Stimulated activated CD4-positive, alpha-beta T cell treated with anti-CD3 and anti-CD28 coated beads, Interleukin-1b, Interleukin-23, amount 100 ng/mL, for 4 hours (primary cell): ENCODE measurements at places on chromosomes 7 and 10.

GRCh38 chr10:124067825-124068400, 25.5 kb downstream of the CHST15 start:
- DNase-seq, result no peak

GRCh38 chr7:47817917-47818316, 130.3 kb downstream of the PKD1L1 start:
- no peak for DNase-seq

DNA sequence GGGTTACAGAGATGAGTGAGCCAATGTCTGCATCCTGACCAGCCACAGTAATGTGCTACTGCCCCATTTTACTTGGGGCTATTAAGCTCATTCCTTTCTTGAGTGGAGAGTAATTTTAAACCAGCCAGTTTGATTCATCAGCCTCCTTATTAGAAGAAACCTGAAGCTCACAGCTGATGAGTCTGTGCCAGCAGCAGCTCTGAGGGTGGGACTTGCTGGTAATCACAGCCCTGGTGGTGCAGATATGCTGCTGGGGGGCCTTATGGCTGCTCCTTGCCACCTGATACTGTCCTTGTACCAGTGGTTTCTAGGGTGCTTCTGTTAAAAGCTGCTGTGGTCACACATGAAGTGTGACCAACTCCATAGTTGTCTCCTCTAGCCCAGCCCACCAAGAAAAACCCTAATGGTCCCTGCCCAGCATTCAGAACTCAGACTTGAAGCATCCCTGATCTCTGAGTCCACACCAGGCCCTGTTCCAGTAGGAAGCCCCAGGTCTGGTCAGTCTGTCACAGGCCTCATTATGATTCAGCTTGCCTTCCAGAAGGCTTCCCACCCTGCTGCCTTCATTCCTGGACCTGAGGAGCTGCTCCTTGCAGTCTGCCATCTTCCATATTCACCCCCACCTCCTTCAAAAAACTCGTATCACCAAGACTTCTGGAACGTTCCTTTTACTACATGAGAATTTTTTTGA, 28.9 kb upstream of the RBM20 start:
- DNase-seq, result no peak

GRCh38 chr10:127690176-127690835, 46.7 kb upstream of the FOXI2 start:
- no peak for DNase-seq

- no peak for DNase-seq
Measured at GRCh38 chr10:48611133-48611532, 6.3 kb upstream of the ARHGAP22 start.

DNA sequence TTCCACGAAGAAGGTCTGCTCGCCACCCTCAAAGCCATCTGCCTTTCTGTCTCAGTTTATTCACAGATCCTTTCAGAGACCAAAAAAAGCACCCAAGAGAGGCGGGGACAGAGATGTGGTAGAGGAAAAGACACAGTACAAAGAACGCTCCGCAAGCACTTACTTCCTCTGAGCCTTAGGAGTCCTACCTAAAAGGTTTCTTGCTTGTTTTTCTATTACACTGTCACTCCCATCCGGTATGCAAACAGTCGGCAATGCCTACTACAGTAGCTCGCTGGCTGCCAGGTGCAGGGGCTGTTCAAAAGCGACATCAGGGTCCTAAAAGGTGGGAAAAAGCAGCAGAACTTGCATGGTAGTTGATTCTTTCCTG, 816 bp downstream of the TECPR1 start:
- no peak for DNase-seq

DNA sequence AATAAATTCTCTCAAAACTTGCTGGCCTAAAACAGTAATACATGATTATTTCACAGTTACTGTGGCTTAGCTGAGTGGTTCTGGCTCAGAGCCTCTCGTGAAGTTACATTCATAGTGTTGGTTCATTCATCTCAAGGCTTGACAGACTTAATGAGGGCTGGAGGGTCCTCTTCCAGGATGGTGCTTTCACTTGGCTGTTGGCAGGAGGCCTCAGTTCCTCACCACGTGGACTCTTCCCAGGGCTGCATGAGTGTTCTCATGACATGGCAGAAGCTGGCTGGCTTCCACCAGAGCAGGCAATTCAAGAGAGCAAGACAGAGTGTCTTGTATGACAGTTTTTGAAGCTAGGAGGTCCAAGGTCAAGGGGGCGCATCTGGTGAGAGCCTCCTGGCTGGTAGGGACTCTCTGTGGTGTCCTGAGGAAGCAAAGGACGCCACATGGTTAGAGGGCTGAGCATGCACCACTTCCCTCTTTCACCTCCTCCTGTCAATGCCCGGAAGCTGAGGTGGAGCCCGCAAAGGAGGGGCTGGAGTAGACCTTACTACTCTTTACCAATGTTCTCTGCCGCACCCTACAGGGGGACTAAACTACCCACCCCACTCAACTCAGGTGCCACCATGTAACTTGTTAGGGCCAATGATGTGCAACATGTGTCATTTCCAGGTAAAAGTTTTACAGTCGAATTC, 58.2 kb upstream of the YAE1 start:
- no peak for DNase-seq

- no peak for DNase-seq
Measured at GRCh38 chr7:21193895-21194294, 234.0 kb upstream of the SP4 start.

DNA sequence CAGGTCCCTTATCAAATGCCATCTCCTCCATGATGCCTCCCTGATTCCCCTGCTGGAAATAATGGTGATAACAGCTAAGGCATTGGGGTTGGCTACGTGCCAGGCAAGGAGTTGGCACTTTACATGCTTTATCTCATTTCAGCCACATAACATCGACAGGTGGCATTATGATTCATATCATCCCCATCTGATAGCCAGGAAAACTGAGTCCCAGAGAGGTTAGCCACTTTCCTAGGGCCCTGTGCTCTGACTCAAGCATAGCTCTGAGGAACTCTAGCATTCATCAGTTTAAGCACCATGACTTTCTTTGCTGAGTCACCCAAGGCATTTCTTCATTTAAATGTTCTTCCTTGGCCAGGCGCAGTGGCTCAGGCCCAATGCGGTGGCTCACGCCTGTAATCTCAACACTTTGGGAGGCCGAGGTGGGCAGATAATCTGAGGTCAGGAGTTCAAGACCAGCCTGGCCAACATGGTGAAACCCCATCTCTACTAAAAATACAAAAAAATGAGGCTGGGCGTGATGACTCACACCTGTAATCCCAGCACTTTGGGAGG, 6.6 kb downstream of the LEP start:
- DNase-seq, result no peak

DNA sequence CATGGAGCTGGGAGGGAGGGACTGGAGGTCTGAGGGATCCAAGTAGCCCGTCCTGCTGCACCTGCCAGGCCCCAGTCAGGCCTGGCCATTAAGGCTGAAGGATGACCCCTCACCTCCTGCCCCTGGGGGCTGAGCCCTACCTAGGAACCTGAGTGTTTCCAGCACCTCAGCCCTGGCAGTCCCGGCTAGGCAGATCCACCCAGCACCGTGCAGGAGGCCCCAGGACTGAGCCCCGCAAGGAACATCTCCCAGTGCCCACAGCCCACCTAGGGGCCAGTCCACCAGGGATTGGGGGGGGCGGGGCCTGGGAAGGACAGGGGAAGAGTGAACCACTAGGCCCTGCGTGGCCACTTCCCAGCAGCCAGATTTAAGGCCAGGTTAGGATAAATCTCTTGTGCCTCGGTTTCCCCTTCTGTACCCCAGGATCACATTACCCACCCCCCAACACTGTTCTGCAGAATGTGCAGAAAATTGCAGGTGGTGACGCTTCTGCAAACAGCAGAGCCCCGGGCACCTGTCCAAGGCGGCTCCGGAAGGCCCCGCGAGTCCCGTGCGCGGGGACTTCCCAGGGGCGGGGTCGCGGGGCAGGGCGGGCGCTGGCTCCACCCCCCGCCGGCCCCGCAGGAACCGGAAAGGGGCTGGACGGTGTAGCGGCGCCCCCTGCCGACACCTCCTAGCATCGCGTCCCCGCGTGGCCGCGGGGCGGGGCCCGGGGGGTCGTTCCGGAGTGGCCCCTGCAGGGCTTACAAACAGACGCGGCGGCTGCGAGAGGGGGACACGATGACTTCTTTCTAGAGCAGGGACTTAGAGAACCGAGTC, 55.9 kb downstream of the PWWP2B start:
- peak; percentile 89 for DNase-seq

DNA sequence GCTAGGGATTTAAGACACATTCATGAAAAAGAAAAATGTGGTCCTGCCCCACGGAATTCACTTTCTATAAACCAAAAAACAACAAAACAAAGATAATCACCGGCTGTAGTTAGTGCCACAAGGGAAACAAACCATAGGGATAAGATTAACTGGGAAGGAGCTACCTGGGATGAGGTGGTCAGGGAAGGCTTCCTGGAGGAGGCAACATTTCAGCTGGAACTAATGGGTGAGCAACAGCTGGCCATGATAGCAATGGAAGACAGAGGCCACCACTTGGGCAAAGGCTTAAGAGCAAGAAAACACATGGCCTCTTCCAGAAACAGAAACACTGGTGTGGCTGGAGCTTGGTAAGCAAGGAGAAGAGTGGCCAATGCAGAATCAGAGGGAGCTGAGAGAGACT, 38.4 kb upstream of the ENO4 start:
- DNase-seq, result no peak

DNA sequence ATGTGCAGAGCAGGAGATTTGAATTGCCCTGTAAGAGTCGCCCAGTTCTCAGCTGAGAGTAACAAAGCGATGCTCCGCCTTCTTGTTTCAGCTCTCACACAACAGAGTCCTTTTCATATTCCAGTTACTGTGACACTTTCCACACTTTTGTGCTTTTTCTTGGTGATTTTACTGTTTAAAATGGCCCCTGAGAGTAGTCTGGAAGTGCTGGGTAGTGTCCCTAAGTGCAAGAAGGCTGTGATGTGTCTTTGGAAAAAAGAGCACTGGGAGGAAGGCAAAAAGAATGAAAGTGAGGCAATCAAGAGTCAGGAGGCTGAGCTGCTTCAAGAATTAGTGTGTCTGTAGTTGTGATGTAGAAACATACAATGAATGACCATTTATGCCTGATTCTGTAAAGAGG, 201.2 kb upstream of the SEMA3E start:
- DNase-seq, result no peak

GRCh38 chr7:30983042-30983913, 19.5 kb downstream of the GHRHR start:
- DNase-seq, result peak; percentile 68

DNA sequence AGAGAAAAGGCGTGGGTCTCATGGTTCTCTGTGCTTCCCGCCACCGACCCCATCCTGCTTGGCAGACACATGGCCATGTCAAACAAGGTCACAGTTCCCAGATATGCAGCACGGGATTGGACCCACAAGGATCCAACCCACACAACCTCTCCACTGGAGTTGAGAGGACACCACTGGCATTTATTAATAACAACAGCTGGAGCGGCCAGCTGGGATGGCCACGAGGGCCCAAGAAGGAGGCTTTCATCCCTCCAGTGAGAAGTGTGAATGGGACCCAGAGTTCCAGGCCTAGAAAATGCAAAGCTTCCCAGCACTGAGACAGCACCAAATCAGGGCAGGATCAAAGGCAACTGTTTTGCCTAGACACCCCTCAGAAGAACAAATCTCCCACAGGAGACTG, 31.5 kb downstream of the FGFR2 start:
- DNase-seq, result no peak

DNA sequence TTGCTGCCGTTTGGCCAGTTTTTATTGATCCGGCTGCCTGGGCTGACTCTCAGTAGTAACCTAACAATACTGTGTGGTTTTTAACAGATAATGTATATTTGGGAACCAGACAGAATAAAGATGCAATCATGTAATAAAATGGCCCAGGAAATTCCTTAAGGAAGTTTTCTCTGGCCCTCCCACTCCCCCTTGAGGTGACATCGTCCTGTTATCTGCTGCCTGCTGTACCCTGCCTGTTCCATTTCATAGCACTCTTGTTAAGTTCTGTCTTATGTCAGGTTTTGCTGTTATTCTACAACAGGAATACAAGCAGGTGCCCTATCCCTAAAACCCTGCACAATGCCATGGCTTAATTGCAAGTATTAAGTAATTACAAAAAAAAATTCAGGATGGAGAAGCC, 12.5 kb downstream of the ITGB8 start:
- DNase-seq, result no peak

- no peak for DNase-seq
Measured at GRCh38 chr7:110841840-110842545, 248.9 kb upstream of the LRRN3 start.

DNA sequence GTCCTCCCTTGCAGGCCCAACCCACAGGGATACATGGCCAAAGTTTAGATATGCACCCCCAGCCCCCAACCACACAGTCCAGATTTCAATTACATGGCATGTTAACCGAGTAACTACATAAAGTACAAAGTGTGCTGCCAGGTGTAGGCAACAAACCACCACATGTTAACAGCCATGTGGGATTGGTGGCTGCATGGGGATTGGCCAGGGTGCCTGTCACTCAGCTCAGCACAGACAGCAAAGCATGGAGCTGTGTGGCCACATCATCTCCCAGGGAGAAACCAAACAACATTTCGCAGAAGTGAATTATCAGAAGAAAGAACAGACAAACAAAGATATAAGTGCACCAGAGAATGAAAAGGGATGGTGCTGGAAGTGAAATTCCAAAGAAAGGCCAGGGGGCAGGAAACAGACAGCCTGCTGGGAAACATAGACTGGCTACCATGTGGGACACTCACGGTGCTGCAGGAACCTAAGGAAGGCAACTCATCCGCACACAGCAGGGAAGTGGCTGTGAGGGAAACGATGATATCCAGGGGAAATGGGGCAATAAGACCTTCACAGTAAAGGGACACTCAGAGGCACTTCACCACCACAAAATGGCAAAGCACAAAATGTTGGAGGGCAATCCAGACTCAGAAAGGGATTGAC, 171.2 kb downstream of the PTPRN2 start:
- no peak for DNase-seq

GRCh38 chr7:32059289-32060011, 10.8 kb downstream of the PDE1C start:
- no peak for DNase-seq

DNA sequence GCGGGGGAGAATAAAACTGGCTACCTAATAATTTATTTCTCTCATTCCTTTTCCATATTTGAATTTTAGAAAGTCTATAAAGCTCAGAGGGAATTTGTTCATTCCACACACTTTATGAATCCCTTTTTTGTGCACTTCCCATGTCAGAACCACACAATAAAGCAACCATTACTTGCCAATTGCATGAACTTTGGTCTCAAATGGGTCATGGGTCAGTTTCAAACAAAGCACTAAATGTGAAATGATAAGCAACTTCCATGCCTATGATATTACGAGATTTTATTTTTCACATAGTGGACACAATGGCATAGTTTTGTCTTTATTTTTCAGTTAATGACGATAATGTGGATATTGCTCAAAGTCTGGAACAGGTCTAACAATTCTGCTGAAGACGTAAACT, 18.6 kb upstream of the RELN start:
- no peak for DNase-seq

- DNase-seq, result no peak
Measured at GRCh38 chr7:51268859-51269258, 47.8 kb downstream of the COBL start.

- DNase-seq, result no peak
Measured at GRCh38 chr7:98286093-98286539, 4.6 kb downstream of the BRI3 start.
